ENCODE measurements at places on chromosomes 4 and X.

- DNase-seq: no peak
These were observed 146.3 kb upstream of the RPS6KA3 start for GRCh38 chrX:20412871-20413486.

DNA sequence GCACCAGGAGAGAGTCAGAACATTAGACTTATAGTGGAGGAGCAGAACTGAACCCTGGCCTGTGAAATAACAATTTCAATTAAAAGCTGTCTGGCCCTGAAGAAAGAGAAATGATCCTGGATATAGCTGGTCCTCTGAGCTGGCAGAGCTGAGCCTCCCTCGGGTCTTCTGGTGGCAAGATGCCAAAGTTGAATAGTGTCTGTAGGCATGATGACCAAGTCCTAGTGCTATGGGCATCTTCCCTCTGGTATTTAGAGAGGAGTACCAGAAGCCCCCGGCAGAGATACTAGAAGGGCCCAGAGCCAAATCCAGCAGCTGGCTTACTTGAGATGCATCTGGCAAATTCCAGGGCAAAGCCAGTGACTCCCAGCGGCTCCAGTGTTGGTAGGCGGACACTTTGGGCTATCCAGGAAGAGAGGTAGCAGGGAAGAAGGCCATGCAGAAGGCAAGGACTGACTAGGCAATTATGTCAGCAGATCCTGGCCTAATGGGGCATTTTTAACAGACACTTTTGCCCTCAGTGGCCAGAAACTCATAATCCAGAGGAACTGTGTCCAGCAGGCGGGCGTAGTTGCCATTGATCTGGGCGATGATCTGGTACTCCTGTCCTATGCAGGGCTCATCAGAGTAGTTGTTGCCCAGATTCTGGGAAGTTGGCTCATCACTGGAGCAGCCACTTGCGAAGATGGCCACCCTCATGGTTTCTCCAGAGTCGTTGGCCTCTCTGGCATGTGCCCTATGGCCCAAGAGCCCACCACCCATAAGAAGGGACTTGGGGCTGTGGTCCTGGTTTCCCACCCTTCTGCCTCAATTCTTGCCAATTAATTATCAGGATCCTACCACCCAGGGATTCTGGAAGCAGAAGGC is 17.9 kb downstream of the VSIG4 start:
- no peak for DNase-seq

- DNase-seq: no peak
These were observed 350.0 kb upstream of the CTSO start for GRCh38 chr4:156303708-156304107.

- no peak for DNase-seq
These were observed 315.1 kb downstream of the STK32B start for GRCh38 chr4:5366421-5366820.

DNA sequence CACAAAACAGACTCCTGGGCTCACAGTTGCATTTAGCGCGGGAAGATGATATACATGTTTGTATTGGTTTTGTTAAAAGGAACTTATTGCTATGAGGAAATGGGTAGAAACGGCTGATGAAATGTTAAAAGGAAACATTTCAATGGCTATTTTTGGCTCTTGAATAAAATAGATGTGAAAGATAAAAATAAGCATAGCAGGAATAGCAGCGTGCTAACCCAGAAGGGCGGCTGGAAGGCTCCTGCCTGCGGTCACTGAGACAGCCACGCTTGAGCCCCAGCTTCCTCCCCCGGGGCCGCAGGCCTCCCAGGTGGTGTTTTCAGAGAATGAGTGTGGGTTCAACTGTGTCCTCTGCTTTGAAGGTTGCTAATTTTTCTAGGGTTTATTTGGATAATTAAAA is 35.0 kb upstream of the CLCN4 start:
- DNase-seq: no peak

DNA sequence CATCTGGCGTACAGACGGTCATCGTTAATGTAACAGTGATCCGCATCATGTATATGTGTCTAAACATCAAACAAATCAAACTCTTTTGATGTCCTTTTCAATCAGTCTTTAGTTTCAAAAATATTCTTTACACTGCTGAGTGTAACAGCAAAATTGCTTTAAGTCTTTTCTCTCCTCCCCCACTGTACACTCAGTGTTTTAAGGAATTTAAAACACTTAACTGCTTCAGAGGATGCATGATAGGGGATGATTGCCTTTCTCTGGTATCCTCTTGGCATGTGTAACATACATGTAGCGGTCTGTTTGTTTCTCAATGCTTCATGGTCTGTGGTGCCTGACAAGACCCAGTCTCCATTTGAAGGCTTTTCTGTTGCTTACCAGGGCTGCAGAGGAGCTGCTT is 41.6 kb downstream of the LIMCH1 start:
- DNase-seq: no peak

DNA sequence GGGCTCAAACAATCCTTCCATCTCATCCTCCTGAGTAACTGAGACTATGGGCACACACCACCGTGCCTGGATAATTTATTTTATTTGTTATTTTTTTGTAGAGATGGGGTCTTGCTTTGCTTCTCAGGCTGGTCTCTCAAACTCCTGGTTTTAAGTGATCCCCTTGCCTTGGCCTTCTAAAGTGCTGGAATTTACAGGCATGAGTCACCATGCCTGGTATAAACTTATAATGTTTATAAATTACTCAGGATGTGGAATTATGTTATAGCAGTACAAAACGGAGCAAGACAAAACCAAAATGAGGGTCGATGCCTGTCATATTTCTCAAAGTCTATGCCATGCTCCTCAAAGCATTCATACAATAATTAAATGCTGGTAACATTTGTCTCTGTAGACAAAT is 29.8 kb upstream of the TEX13C start:
- peak; percentile 9 for DNase-seq

DNA sequence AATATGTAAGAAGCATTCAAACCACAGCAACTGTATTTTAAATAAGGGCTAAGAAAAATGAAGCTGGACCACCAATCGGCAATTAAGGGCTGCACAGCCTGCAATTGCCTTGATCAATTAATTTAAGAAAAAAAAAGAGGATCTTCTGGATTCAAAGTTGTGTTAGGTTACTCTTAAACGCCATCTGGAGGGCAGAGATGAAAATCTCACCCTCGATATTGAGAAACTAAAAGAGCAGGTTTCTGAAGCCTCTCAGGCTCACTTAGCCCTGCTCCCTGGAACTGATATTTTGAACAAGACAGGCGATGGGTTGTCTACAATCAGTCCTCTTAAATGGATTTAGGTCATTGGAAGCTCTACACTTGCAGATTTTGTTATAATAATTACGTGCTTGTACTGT is 579.4 kb downstream of the GRXCR1 start:
- DNase-seq: peak; percentile 16

DNA sequence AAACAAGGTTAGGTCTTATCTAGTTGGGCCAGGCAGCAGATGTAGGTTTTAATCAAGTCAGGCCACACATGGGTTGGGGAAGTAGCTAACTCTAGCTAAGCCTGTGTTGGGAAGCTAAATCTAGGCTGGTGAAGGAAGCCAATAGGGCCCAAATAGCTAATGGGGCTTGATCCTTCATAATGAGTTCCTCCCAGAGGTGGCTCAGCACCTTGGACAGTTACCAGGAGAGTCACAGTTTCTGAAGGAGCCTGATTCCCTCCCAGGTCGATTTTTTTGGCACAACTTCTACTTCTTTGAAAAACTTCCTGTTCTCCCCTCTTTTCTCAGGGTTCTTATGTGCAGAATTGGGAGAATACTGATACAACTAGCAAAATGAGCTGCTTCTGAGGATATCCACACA is 242.5 kb upstream of the PRPS2 start:
- DNase-seq: peak; percentile 9

- DNase-seq: no peak
These were observed 86.6 kb downstream of the STK32B start for GRCh38 chr4:5137927-5138326.

DNA sequence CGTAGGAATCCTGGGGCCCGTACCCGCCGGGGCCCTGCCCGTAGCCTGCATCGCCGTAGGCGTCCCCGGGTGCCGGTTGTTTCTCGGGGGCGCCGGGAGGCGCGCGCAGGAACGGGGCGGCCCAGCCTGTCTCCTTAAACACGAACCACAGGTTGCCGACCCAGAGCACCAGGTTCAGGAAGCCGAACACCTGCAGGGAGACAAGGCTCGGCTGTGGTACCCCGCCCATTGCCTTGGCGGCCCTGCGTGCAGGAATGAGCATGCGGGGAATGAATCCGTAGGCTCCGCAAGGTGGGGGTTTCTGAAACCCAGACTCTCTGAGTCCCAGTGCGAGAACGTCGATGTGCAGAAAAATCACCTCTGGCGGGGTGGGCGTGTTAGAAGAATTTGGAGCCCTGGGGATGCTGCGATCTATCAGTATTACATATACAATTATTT is 5.4 kb upstream of the PRICKLE3 start:
- no peak for DNase-seq

DNA sequence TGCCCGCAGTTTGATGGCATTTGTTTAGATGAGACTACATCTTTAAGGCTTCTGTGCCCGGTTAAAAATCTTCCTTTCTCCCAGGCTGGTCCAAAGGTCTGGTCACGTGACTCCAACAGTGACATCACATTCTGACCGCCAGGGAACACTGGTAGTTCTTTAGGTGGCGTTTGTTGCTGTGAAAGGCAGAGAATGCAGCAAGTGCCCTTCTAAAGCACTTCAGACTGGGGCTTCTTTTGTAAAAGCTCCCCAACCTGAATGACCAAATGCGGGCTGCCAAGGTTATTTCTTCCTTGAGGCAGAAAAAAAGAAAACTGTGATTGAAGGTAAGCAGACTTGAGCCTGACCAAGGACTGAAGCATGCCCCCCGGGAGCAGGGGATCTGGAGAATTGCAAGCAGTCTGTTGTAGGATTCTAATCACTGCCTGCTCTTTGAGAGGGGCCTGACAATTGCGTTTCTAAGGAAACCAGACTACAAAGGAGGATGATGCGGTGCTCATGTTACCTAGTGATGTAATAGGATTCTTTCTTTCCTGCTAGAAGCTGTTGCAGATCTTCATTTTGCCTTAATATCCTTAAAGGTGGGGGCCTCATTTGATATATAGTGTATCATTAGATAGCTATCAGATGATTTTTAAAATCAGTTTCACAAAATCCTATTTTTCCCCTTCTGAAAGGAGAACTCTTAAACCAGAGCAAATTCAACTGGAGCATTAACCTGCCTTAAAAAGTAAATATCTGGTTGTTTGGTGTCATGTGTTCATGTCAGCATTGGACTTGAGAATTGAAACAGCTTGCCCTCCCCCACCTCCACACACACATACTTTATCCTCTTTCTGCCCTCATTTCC is 133.1 kb downstream of the AKAP4 start:
- peak; percentile 56 for DNase-seq

- no peak for DNase-seq
These were observed 18.2 kb upstream of the RASL11B start for GRCh38 chr4:52843958-52844357.

- DNase-seq: no peak
These were observed 23.8 kb upstream of the CXorf38 start for GRCh38 chrX:40671126-40671525.

DNA sequence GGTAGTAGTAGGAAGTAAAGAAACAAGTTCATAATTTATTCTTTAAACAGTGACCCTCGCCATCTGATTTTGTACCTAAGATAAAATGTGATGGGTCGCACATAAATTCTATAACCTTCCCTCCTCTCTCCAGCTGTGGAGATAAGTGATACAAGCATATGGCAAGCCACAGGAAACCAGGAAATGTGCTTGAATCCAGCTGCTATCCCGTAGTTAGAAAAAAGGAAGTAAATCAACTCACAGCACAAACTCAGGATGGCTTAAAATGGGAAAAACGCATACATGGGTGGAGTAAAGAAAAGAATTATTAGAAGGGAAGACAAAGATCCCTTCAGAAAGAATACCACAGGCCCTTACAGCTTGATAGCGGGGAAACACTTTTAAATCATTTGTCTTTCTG is 78.2 kb downstream of the ZNF827 start:
- no peak for DNase-seq

DNA sequence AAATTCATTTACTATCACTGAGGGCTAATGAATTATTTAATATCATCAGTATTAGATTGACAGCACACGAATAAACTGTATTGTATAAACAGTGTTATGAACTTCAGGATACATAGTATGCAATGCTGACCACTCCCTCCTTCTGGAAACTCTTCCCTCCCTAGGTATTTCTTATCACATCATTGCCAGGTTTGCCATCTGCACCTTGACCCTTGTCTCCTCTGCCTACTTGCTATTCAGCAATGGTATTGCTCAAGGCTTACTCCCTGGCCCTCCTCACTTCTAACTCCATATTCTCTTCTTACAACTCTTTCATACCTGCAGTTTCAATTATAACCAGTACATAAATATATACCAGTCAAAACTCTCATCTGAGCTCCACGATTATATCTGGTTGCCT is 38.9 kb downstream of the ATP8A1 start:
- DNase-seq: no peak

- DNase-seq: no peak
These were observed 12.1 kb downstream of the UVSSA start for GRCh38 chr4:1359144-1359501.

DNA sequence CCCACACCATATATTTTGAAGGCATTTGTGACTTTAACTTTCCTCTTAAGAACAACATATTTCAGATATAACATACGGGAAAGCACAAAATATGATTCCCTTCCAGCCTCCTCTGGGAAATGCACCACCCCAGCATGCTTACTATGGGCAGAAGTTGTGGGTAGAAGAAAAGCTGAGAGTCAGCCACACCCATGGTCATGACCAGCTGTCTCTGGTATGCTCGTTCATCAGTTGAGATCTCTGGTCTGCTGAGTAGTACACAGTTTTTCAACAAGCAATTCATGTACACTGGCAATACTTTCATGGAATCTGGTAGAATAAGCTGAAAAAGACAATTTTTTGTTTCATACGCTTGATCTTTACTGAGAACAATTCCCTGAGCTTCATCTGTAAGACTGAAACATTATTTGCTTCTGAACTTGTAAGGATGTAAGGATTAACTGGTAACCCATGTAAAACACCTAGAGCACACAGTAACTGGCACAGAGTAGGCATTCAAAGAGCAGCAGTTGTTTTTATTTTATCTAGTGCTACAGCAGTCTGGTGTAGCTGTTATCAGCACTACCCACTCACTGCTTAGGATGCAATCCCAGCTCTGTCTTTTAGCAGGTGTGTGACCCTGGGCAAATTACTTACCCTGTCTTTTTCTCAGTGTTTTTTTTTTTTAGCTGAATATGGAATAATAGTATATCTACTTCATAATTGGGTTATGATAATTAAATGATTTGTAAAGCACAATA is 47.6 kb downstream of the METTL14 start:
- no peak for DNase-seq

- DNase-seq: no peak
These were observed 325.0 kb downstream of the PDHA2 start for GRCh38 chr4:96164814-96165351.

- DNase-seq: peak; percentile 60
These were observed 309.9 kb downstream of the ARAP2 start for GRCh38 chr4:35934320-35934981.

GRCh38 chr4:8637456-8637984 is 45.0 kb downstream of the CPZ start:
- DNase-seq: no peak

DNA sequence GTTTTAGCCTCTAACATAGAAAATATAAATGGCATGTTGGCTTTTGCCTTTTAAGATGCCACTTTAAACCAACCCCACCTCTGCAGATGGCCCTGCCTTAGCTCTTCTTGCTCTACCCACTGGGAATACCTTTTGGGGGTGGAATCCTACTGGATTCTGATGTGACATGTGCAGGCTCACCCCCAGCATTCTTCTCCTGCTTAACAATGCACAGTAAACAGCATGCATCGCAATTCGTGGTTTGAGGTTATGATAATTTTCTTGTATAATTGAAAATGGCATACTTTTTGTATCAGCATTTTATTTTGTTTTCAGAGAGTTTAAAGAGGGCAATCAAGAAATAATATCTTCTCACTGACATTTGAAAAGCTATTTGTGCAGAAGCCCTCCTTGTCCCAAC is 167.9 kb downstream of the AREG start:
- DNase-seq: no peak

Data from HT-29 (cell line).